ENCODE measurements at places on chromosomes 16 and 17.

DNA sequence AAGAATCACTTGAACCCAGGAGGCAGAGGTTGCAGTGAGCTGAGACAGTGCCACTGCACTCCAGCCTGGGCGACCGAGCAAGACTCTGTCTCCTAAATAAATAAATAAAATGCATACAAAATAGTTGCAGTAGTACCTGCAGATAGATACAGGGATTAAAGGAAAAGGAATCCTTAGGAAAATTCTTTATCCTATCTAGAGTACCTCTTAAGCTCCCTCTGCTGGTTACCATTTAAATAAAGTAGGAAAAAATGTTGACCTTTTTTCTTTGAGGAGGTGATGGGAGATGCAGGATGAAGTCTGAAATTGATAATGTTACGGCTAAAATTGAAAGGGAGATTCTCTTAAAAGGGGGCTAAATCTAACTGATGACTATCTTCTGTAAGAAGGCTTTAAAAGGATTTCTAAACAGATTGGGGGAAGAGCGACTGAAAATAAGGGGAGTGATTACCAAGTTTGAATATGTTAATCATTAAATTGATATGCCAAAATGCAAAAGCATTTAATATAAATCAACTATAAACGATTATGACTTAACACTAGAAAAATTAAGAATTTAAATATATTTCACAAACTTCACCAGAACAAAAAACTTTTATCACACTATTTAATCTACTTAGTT is 29.4 kb downstream of the C16orf87 start:
- DNase-seq, result no peak

DNA sequence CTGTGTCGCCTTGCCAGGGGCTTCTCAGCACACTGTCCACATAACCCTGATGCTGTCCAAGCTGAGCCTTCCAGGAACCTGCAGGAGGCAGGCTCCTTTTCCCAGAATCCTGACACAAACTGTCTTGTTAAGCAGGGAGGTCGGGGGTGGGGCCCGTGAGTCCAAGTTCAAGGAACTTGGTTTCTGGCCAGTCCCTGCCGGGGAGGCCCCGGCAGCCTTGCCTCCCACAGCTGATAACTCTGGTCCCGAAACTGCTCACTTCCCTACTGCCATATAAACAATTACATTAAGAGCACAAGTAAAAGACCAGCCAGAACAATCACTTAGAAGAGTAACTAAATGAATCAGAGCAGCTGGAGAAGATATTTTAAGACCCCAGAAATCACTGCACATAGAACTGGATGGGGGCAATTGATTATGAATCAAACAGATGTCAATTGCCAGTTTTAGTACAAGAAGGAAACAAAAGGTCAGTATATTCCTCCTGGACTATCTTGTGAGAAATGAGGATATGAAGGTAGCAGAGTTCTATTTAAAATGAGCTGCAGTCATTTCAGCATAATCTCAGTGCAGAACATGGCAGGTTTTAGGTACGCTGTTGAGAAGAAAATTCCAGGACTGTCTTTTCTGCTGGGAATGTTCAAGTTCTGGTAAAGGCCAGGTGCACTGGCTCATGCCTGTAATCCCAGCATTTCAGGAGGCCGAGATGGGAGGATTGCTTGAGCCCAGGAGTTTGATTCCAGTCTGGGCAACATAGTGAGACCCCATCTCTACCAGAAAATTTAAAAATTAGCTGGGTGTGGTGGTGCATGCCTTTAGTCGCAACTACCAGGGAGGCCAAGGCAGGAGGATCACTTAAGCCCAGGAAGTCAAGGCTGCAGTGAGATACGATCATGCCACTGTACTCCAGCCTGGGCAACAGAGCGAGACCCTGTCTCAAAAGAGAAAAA is 169.8 kb downstream of the PITPNC1 start:
- DNase-seq, result no peak

- no peak for DNase-seq
These were observed at the start of gene KCNH6 for GRCh38 chr17:63523253-63523855. KCNH6 (plus strand) TSS chr17:63523358; CDS start chr17:63523414, 56 bp downstream.

GRCh38 chr17:76996741-76997694 is 128.8 kb downstream of the MGAT5B start:
- peak; percentile 31 for DNase-seq

GRCh38 chr17:8725881-8726876 is 18.5 kb downstream of the CCDC42 start:
- DNase-seq, result no peak

DNA sequence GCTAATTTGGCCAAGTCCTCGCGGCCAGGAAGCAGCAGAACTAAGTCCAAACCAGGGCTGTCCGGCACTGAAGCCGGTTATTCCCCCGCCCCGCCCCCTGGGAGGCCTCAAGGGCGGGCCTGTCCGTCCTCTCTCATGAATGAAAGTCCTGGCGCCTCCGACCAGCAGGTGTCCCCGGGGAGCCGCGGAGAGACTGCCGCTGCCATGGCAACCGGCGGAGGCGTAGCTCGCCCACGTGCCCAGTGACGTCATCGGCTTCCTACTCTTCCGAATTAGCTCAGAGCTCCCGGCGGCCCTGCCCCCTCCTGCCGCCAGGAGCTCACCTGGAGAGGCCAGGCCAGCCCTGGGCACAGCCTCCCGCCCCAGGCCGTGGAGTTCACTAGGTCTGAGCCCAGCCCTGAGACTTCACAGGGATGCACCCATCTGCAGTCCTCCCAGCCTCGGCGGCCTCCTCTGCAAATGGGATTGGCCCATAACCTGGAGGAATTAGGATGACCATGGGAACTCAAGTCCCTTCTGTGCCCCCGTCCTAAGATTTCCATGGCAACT is 1.3 kb downstream of the SPATA2L start:
- peak; percentile 97 for DNase-seq

- DNase-seq, result peak; percentile 34
These were observed 11.1 kb upstream of the ATP2C2 start for GRCh38 chr16:84357191-84357651.

- no peak for DNase-seq
These were observed 20.9 kb downstream of the TMEM11 start for GRCh38 chr17:21193031-21193430.

Measured in activated T-cell treated with anti-CD3 and anti-CD28 coated beads, Interleukin-2, amount 50 U/mL, for 48 hours (primary cell).